ENCODE measurements at places on chromosomes 3 and 15.

- DNase-seq = no peak
These were observed 245.0 kb downstream of the ZMAT3 start for GRCh38 chr3:178826435-178827123.

- DNase-seq = no peak
These were observed 49.5 kb downstream of the NUP210 start for GRCh38 chr3:13370609-13371008.

- no peak for DNase-seq
These were observed 134.6 kb downstream of the LRRC28 start for GRCh38 chr15:99385865-99386264.

- no peak for DNase-seq
These were observed 69.5 kb downstream of the CSNK1G1 start for GRCh38 chr15:64286473-64286872.

DNA sequence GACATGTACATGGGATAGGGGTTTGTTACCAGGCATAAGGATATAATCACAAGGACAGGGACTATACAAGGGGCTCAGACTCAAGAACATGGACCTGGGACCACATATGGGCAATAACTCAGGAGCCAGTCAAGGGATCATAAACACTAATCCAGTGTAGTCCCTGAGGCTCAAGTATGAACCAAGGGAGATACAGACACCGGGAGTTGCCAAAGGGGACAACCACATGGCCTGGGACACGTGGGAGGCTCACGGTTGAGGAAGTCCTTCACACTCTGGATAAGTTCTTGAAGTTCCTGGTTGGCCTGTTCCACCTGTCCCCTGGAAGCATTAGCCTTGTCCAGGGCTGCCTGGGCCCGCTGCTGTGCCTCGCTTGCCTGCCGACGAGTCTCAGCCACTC is 1.8 kb upstream of the USP19 start:
- no peak for DNase-seq

DNA sequence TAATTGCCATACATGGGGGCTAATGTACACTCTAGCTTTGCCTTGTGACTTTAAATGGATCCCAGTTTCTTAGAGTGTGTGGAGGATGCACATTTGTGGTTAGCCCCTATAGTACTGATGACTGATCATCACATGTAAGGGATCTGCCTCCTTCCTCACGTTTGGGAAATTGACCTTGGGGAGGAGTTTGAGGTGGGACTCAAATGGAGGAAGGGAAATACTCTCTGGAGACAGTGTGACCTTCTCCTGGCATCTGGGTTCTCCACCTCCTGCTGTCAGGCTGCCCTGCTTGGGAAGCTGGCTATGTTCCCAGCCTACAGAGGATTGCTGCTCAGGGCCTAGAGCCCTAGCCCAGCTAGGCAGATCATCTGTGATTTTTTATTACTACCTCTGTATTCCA is 48.7 kb downstream of the PPM1L start:
- no peak for DNase-seq

DNA sequence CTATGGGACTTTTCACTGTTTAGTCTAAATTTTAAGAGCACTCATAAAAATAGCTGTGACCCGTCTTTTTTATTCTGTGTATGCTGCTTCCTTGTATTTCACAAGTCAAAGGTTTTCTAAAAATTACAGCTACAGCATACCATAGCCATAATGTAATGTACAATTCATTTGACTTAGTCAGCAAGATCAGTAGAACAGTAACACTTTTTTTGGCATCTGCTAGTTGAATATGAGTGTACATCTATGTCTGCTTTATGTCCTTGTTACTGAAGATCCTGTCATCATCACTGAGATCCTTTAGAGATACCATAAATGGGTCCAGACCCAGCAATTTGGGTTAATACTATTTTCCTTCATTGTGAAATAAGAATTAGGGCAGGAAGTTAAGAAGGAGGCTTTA is 42.2 kb downstream of the CMSS1 start:
- no peak for DNase-seq

GRCh38 chr3:151684094-151684493 is 49.6 kb upstream of the AADACL2 start:
- no peak for DNase-seq

DNA sequence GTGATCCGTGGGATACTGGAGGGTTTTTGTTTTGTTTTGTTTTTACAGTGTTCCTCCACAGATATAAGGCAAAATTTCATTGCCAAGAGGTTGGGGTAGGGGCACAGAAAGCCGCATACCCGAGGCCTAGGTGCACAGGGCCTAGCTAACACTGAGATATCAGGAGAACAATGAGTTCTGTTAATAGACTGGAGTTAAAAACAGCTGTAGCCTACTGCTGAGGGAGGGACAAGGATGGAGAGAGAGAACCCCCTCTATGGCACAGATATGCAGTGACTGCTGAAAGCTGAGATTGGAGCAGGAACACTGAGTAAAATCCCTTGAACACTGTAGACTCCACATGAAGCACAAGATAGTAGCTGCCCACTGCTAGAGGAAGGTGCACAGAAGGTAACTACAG is 53.1 kb upstream of the MAP3K13 start:
- DNase-seq = no peak

GRCh38 chr15:70165716-70166284 is 68.1 kb upstream of the TLE3 start:
- DNase-seq = no peak

DNA sequence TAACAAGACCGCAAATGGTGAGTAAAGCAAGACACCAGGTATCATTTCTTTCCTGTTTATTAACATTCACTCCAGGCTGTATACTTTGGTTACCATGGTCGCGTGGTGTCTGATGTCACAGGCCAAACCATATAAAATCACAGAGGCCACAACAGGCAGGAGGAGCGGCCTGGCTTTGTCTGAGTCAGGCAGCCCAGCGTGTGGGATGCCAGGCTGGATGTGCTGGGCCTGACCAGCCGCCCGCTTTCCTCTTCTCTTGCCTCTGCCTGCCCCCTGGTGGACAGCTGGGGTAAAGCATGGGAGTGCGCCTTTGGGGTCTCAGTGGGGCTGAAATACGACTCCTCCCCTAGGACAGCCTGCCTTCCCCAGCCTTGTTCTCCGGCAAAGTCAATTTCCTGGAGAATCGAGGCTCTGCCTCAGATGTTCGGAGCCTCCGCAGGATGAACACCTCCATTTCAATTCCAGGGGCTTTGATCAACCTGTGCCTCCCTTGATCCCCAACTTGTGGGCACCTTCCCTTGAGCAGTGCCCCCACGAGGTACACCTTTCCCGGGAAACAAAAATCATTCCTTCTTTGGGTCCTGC is 78.2 kb downstream of the CCNL1 start:
- DNase-seq = peak; percentile 71

GRCh38 chr3:171420667-171421066 is 39.5 kb downstream of the TNIK start:
- DNase-seq = no peak

GRCh38 chr3:42273361-42273760 is 7.4 kb upstream of the CCK start:
- no peak for DNase-seq

DNA sequence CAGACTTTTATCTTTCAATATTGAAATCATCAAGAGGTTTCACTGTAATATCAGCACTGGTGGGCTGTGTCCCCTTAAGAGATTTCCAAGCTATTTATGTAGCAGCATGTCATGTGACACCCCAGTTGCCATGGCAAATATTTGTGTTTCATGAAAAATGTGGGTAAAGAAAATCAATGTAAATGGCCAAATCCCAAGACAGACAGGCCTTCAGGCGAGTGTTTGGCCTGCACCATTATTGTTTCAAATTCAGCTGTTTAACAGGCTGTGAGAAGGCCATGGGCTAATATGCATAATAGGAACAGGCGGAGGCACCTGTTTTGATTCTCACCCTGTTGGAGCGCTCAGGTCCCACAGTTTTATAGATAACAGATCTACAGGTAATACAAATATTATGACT is 104.2 kb downstream of the IQCH start:
- no peak for DNase-seq

- DNase-seq = no peak
These were observed 150.5 kb downstream of the CFAP20DC start for GRCh38 chr3:58899159-58899952.

- DNase-seq = no peak
These were observed 36.6 kb upstream of the EPHB3 start for GRCh38 chr3:184524981-184525336.

GRCh38 chr3:124631727-124632126 is 98.5 kb upstream of the UMPS start:
- DNase-seq = no peak

- no peak for DNase-seq
These were observed 48.4 kb downstream of the TMEM44 start for GRCh38 chr3:194584866-194585265.

- DNase-seq = no peak
These were observed 528 bp downstream of the LPCAT4 start for GRCh38 chr15:34366271-34367065.

GRCh38 chr3:71984843-71985613 is 200.1 kb upstream of the PROK2 start:
- DNase-seq = no peak

- no peak for DNase-seq
These were observed 170.5 kb upstream of the TGFBR2 start for GRCh38 chr3:30435861-30436331.

GRCh38 chr3:161333696-161334095 is 37.6 kb downstream of the SPTSSB start:
- DNase-seq = no peak

DNA sequence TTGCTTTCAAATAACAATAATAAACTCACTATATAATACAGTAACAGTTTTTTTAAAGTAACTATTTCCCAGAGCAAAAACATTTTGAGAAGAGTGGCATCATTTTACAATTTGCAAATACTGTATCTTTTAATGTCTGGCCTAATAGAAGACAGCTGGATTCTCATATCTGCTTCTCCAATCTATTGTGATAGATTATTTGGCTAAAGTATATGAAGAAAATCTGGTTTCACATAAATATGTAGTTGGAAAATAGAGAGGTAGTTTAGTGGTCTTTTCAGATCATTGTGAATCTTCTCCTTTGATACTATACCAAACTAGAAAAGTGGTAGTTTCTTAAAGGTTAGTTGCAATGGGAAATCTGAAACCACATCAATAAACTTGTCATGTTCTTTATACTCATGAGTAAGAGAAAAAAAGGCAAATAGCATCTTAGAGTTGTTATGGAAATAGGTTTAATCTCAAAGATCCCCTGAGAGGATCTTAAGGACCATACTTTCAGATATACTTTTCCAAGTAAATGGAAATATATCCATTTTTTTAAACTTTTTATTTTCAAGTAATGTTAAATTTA is 124.8 kb upstream of the NR2E3 start:
- DNase-seq = no peak

GRCh38 chr3:177689869-177690268 is 492.6 kb upstream of the TBL1XR1 start:
- DNase-seq = no peak

DNA sequence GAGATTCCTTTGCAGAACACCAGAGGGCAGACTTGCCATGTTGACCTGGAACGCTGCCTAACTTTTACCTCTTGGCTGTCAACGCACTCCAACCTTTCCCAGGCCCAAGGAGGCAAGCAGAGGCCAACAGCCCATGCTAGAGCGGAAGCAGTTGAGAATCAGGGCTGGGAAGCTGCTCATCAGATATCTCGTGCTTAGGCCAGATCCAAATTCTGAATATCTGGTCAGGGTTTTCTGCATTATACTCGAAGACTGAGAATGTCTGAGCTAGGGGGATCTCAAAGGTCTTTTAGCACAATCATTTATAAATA is 2.5 kb downstream of the XIRP1 start:
- peak; percentile 11 for DNase-seq
